ENCODE measurements at places on chromosomes 2 and 18.

DNA sequence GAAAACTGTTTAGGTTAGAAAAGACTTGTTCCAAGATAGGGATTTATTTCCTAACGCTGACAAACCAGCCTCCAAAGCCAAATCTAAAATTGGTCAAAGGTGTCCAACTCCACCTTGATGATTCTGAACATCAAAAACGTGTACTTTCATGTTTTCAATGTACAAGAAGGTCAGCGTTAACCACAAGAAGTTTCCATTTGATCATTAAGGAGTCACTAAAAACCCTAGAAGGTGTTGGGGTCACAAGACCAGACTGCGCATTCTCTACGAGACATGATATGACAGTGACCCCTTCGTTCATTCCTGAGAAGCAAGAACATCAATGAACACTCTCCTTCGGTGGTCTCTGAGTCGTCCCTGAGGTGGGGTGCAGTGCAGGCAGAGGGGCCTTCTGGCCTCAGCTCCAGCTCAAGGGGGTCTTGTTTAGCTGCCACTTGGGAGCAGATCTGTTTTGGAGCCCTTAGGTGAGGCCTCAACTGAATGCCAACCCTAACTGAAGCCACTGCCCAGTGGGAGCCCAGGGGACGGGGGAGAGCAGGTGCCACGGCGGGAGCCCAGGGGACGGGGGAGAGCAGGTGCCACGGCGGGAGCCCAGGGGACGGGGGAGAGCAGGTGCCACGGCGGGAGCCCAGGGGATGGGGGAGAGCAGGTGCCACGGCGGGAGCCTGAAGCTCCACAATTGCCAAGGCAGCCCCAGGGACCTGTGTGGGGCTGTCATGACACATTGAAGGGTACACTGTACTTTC, 55.2 kb downstream of the PARD6G start:
- no peak for DNase-seq

DNA sequence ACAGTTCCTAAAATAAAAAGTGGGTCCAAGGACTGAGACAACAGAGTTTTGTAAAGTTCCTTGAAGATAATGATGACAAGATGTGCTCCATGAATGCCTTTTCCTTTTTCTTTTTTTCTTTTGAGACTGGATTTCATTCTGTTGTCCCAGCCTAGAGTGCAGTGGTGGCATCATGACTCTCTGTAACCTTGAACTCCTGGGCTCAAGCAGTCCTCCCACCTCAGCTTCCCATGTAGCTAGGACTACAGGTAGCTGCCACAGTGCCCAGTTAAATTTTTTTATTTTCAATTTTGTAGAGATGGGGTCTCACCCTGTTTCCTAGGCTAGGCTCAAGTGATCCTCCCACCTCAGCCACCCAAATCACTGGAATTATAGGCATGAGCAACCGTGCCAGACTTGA, 16.1 kb upstream of the TTC27 start:
- no peak for DNase-seq

DNA sequence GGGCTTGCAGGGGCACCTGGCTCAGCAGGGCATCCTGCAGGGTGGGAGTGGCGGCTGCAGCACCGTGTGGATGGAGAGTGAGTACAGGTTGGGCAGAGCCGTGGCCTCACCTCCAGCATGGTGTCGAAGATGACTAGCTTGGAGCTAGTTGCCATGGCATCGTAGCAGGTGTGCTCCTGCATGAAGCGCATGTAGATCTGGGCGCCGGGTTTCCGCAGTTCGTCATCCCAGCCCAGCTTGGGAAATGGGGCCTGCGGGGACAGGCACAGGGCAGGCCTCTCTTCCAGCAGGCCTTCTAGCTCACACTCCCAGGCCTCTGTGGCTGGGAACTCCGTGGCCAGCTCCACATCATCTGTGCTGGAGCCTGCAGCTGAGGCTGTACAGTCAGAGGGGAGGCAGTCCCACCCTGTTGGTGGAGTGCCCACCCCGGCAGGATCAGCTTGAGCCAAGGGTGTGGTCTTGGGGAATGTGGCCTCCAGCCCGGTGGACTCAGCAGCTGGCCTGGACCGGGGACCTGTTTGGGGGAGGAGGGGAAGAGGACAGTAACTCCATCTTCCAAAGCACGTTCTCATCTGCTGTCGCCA, 1.6 kb downstream of the PRKAG3 start:
- DNase-seq: no peak

GRCh38 chr2:17076533-17076932, 410.9 kb upstream of the CYRIA start:
- no peak for DNase-seq
